ENCODE measurements at places on chromosomes 16 and 17. TPM values are rescaled to one million over a fixed set of nuclear protein-coding genes. Genes with fewer than 3 reads are reported as not detected.

The PIK3R5 gene
- total RNA-seq: 89.4 TPM

The CIBAR2 gene
- total RNA-seq: not detected

The UNC13D gene
- 161 TPM for total RNA-seq

The PABPN1L gene
- total RNA-seq: not detected

The LRRC3C gene
- not detected for total RNA-seq

The KRT32 gene
- total RNA-seq: not detected

The DUSP3 gene
- total RNA-seq: 10.3 TPM

The FDXR gene
- total RNA-seq: 16.6 TPM

The TEX19 gene
- not detected for total RNA-seq

The SMIM36 gene
- not detected for total RNA-seq

The DPEP1 gene
- total RNA-seq: not detected

The TNFSF13 gene
- total RNA-seq: 2.9 TPM

The STAT5A gene
- total RNA-seq: 133 TPM

The SOX15 gene
- 1.1 TPM for total RNA-seq

The MFAP4 gene
- total RNA-seq: not detected

The CCL11 gene
- not detected for total RNA-seq

The SCGB1C2 gene
- not detected for total RNA-seq

The CSH2 gene
- total RNA-seq: not detected

The CORO1A gene
- total RNA-seq: 769 TPM

The ATAD5 gene
- 4.5 TPM for total RNA-seq

The LGALS3BP gene
- 45.5 TPM for total RNA-seq

The ENPP7 gene
- total RNA-seq: not detected

The PARD6A gene
- 7.4 TPM for total RNA-seq

The CCL15 gene
- total RNA-seq: not detected
